CD4-positive, alpha-beta T cell treated with Interleukin-2 at 100 ng/mL for 4 hours (primary cell): ENCODE measurements at places on chromosomes 11 and 22.

GRCh38 chr11:8707541-8708191 lies 25.1 kb downstream of the RPL27A start:
- DNase-seq: no peak

DNA sequence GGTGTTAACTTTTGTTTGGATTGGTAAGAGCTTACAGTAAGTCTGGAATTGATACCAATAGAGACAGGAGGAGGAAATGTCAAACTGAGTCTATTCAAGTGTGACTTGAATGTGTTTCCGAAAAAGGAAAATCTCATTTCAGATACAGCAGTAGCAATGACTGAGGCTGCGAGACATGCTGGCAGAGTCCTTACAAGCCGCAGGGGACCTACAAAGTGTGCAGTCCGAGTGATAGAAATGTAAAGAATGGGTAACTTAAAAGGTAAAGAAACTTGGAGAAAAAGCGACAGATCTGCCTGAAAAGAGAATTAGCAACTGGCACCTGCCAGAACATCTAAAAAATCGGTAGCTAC lies 444 bp downstream of the CWF19L2 start:
- DNase-seq: no peak

- DNase-seq: no peak
These were observed 52.5 kb downstream of the CD6 start for GRCh38 chr11:61023966-61024295.

- peak; percentile 32 for DNase-seq
These were observed 531 bp upstream of the MEN1 start for GRCh38 chr11:64810891-64811272.

- no peak for DNase-seq
These were observed 43.1 kb upstream of the GCAT start for GRCh38 chr22:37764622-37765021.

- DNase-seq: no peak
These were observed 202.9 kb downstream of the DBX1 start for GRCh38 chr11:19957294-19957943.

DNA sequence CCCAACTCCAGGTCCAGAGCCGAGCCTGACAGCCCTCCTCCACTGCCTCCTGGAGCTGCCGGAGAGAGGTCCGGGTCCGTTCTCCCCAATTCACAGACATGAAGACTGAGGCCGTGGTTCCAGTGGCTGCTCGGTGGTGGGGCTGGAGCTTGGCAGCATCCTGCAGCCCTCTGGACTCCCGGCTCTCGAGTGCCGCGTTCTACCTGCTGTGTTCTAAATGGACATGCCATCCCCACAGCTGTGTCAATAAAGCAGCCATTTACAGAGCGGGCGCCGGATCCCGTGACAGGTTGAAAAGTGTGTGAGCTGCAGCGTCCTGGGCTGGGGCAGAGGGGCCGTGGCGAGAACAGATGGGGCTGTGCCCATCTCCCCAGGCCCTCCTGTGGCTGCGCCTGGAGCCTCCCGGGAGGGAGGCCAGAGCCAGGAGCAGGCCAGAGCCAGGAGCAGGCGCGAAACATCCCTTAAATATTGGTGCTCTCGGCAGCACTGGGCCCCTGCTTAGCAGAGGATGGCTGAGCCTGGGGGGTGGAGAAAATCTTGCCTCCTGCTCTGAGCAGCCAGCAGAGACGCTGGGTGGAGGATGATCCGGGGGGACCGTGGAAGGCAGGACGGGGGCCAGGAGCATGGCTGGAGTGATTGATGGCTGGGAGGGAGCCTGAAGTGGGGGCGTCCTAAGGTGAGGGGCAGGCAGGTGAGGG lies 46.2 kb downstream of the FLRT1 start:
- no peak for DNase-seq

- no peak for DNase-seq
These were observed 157.4 kb downstream of the TEAD1 start for GRCh38 chr11:12831471-12832202.
